ENCODE measurements at places on chromosomes 3 and 15. TPM values are rescaled to one million over a fixed set of nuclear protein-coding genes. Genes with fewer than 3 reads are reported as not detected.

Gene PRTG
- not detected for polyA plus RNA-seq

- DNase-seq, result no peak
Measured at GRCh38 chr3:3117651-3118050, 7.5 kb upstream of the IL5RA start.

Gene CAMK2N2
- polyA plus RNA-seq, result not detected

DNA sequence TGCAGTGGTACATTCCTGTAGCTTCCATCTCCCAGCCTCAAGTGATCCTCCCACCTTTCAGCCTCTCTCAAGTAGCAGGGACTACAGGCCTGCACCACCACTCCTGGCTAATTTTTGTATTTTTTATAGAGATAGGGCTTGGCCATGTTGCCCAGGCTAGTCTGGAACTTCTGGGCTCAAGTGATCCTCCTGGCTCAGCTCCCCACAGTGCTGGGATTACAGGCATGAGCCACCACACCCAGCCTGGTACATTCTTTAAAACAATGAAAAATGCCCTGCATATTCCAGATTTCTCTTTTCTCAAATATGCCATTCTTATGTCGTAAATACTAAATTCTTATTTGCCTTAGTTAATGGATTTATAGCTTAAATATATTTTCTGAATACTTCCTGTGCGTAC, 581.4 kb downstream of the MECOM start:
- no peak for DNase-seq

- no peak for DNase-seq
Measured at GRCh38 chr3:7934362-7934761, 567.3 kb upstream of the LMCD1 start.

Gene NRG4
- not detected for polyA plus RNA-seq

DNA sequence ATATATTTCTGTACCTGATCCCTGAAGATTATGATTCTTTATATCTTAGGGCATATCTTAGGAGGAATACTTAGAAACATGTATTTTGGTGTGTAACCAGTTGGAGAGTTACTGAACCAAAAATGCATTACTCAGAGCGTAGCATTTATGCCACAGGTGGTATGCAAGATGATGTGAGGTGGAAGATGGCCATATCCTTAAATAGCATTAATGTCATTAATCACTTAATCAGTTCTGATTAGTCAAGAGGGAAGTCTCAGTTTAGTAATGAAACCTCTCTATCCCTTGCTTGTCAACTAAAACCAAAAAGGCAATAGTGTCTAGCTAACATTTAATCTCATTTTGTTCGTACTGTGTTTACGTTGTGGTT, 130.5 kb upstream of the PHLDB2 start:
- DNase-seq, result no peak

DNA sequence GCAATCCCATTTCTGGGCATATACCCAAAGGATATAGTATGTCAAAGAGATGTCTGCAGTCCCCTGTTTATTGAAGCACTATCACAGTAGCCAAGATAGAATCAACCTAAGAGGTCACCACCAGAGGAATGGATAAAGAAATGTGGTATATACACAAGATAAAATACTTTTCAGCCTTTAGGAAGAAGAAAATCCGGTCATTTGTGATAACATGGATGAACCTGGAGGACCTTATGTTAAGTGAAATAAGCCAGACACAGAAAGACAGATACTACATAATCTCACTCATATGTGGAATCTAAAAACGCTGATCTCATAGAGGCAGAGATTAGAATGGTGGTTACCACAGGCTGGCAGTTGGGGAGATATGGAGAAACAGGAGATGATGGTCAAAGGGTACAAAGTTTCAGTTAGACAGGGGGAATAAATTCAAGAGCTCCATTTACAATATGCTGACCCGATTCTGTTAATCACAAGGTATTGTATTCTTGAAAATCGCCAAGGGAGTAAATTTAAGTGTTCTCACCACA, 195.8 kb downstream of the MTHFS start:
- no peak for DNase-seq

All from immature natural killer cell (primary cell).